Urinary bladder (tissue), 4 donors: ENCODE measurements at places on chromosomes 5 and 9.

GRCh38 chr5:125654392-125654791 is 768.8 kb upstream of the GRAMD2B start:
- no peak for DNase-seq

- DNase-seq: no peak
Measured at GRCh38 chr5:143213851-143214363, 189.6 kb downstream of the NR3C1 start.

DNA sequence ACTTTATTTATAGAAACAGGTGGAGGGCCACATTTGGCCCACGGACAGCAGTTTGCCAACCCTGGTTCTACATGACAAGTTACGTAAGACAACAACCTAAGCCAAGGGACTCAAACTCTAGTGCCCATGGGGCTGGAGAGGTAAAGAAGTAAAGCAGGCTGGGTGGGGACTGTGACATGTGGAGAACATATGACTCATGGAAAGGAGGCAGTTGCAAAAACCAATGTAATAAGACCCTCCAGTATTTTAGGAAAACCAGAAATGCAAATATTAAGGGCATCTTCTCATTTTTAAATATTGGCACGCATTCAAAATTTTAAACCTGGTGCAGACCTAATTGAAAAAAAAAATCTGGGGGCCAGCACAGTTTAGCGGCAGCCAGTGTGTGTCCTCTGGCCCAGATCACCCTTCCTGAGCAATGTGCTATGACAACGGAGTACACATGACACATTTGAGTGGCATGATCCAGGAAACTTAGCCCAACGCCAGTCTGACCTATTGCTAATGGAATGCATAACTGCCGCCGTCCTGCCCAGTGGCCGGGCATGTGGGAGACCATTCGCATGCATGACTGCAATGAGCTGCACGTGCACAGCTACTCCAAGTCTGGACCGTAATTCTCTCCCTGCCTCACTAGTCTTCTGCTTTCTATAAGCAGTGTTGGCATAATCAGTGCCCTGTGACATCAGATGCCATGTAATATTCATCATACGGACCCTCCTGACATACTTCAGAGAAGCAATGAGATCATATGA is 97.2 kb downstream of the SH3TC2 start:
- no peak for DNase-seq

- no peak for DNase-seq
Measured at GRCh38 chr5:74286734-74287695, 353.5 kb downstream of the ENC1 start.

DNA sequence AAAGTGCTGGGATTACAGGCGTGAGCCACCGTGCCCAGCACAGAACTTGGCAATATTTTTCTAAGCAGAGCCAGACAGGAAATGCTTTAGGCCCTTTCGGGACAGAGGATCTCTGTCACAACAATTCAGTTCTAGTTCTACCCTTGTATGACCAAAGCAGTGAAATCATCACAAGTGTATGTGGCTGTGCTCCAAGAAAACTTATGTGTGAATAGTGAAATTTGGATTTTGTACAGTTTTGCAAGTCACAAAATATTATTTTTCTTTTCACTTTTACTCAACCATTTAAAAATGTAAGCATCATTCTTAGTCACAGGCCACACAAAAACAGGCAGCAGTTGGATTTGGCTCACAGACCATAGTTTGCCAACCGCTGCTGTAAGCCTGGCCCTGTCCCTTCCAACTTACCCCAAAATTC is 20.4 kb upstream of the PRUNE2 start:
- no peak for DNase-seq

GRCh38 chr5:137649228-137649935 is 86.5 kb downstream of the KLHL3 start:
- DNase-seq: no peak

GRCh38 chr9:131048332-131048731 is 39.4 kb downstream of the LAMC3 start:
- no peak for DNase-seq

DNA sequence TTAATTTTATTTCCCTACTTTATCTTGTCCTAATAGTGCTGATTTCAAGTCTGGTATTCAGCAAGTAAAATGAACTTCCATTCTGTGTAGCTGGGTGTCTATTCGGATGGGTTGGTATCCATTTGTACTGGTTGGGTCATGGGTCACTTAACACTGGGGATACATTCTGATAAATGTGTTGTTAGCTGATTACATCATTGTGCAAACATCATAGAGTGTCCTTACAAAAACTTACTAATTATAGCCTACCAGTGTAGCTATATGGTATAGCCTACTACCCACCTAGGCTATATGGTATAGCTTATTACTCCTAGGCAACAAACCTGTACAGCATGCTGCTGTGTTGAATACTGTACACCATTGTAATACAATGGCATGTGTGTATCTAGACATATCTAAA is 1373.7 kb upstream of the DMAC1 start:
- no peak for DNase-seq

- no peak for DNase-seq
Measured at GRCh38 chr5:78264600-78264999, 29.9 kb downstream of the AP3B1 start.

- no peak for DNase-seq
Measured at GRCh38 chr5:140181525-140181924, 6.5 kb downstream of the CYSTM1 start.

DNA sequence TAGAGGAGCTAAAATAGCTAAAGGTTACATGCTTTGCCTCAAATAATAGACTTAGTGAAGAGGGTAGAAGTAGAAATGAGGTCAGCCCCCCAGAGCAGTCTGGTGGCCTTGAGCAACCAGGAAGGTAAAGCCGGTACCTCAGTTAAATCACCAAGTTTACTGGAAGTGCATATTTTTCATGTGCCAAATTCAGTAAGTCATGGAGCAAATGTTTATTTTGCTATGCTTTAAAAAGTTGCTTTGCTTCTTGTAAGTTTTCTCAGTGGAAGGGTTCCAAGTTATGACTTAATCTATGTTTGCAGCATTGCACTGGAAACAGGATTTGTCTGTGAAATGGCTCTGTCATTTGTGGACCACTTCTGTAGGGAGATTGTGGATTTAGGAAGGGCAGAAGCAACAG is 256.7 kb downstream of the ARRDC3 start:
- no peak for DNase-seq

DNA sequence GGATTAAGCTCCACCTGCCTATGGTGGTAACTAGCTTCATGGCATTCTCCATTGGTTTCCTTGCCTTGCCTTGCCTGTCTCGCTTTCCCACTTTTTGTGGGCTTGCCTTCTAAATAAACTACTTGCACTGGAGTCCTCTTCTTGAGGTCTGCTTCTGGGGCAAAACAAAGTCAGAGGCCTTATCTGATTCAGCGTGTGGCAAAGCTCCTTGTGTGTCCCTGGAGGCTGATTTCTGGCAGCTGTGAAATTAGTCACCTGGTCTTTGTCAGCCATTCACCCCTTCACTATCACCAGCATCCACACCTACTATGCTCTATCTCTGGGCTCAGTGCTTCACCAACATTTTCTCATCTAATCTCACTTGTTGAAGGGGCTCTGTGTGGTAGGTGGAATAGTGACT is 176.2 kb downstream of the SEC61B start:
- DNase-seq: no peak

- DNase-seq: no peak
Measured at GRCh38 chr9:116592970-116593369, 94.1 kb upstream of the TRIM32 start.

DNA sequence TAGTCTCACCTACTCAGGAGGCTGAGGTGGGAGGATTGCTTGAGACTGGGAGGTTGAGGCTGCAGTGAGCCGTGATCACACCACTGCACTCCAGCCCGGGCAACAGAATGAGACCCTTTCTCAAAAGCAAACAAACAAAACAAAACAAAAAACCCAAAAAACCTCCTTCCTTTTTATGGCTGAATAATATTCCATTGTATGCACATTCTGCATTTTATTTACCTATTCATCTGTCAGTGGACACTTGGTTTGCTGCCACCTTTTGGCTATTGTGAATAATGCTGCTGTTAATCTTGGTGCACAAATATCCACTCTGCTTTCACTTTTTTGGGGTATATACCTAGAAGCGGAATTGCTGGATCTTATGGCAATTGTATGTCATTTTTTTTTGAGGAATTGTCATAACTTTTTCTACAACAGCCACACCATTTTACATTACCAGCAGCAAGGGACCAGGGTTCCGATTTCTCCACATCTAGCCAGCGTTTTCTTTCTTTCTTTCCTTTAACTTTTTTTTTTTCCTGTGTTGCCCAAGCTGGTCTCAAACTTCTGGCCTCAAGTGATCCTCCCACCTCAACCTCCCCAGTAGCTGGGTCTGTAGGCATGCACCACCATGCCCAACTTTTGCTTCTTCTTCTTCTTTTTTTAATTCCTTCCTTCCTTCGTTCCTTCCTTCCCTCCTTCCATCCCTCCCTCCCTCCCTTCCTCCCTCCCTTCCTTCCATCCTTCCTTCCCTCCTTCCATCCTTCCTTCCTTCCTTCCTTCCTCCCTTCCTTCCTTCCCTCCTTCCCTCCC is 30.6 kb downstream of the NKX2-5 start:
- no peak for DNase-seq

DNA sequence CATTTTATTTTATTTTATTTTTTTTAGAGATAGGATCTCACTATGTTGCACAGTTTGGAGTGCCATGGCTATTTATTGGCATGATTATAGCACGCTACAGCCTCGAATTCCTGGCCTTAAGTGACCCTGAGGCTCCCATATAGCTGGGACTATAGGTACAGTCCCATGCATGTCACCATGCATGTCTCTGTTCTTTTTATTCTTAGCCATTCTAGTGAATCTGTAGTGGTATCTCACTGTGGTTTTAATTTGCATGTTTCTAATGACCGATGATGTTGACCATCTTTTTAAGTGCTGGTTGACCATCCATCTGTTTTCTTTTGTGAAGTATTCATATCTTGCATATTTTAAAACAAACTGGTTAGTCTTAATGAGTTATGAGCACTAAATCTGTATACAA is 76.1 kb downstream of the SLC44A1 start:
- no peak for DNase-seq
